CD4-positive, alpha-beta memory T cell (primary cell): ENCODE measurements at places on chromosomes 4 and X. TPM values are rescaled to one million over a fixed set of nuclear protein-coding genes. Genes with fewer than 3 reads are reported as not detected.

- peak; percentile 3 for DNase-seq
Measured at GRCh38 chr4:168877511-168878491, 132.3 kb downstream of the CBR4 start.

Gene IDUA
- 63.0 TPM for total RNA-seq

DNA sequence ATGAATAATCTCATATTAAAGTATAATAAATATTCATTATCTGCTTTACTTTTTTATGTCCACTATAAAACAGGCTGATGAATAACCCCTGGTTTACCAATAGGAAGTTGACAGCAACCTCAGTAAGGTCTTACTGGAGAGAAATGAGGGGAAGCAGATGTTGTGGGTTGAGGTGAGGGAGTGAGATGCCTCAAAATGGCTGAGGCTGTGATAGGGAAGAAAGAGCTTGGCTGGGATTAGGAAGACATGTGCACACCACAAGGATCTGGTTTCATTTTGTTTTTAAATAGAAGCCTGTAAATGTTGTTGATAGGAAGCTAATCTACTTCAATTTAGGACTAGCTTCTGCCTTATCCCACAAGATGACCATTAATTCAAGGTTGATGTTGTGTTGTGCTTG, 14.4 kb upstream of the CYBB start:
- DNase-seq, result no peak

DNA sequence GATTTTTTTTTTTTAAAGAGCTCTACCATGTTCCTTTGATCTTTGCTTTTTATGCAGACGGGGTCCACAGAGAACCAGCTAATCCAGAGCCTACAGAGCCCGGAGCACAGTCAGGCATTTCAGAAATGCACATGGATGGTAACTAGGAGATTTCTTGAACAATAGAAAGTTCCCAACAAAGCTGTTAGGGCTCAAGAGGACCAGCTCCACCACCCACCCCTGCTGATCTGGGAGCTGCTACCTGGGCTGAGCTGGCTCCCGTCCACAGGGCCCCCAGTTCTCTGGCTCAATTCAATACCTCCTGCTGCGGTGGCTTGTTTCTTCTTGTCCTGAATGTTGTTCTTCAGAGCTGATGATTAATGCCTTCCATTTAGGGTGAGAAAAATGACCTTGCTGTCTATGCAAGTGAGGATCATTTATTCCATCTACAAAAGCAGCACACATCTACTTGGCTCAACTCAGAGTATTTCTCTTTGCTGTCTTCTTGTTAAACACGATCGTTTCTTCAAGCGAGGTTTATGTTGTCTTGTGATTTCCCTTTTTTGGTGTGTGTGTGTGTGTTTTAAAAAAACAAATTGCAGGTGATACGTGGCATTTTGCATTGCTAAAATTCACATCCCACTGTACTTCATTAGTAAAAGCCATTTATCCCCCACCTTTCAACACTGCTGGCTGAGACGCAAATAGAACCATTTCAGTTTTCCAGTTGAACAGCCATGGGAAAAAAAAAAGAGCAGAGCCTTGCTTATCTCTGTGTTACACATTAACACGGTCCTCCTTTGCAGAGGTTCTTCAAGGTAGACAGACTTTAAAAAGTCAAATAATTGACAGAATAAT, 31.3 kb downstream of the IGFBP7 start:
- no peak for DNase-seq

DNA sequence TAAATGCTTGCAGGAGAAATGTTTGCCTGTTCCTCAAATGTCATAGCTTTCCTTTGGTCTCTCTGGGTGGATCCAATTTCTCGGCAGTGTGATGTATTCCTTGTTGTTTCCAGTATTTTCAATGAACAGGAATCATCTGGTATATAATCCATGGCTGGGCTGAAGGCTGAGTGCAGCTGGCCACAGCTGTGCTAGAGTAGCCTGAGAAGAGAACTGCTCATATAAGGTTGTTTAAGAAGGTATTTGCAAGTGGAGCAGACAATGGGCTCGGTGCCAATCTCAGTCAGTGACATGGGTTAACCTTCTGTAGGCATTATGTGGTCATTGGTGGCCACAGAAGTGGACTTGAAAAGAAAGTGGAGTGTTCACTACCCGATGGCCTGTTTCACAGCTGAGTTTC, 390.3 kb downstream of the SPRY1 start:
- DNase-seq, result no peak

DNA sequence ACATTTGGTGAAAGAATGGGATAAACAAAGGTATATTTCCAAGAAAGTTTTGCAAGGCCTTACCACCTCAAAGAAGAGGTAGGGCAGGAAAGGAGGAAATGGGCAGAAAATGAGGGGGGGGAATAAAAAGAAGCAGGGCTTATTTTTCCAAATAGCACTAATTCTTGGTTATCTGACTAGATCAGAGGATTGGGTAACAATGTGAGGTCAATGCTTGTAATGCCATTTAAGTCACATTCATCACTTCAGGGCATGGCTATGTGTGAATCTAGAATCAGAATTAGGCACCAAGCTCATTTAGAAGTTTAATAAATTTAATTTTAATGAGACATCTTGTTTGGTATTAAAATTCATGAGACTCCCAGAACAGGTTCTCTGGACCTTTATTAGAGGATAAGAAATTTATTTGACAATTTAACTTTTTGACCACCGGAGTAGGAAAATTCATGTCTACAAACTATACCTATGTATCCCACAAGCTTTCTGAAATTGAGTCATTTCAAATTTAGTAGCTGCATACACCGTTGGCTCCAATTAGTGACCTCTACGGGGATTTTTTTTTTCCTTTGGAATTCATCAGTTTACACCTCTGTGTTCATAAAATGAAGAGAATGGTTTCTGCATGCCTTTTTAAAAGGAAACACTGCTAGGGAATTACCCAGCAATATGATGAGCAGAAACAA, 1.4 kb upstream of the STS start:
- no peak for DNase-seq
